Left renal cortex interstitium (tissue), 4 donors: ENCODE measurements at places on chromosomes 12 and 14.

DNA sequence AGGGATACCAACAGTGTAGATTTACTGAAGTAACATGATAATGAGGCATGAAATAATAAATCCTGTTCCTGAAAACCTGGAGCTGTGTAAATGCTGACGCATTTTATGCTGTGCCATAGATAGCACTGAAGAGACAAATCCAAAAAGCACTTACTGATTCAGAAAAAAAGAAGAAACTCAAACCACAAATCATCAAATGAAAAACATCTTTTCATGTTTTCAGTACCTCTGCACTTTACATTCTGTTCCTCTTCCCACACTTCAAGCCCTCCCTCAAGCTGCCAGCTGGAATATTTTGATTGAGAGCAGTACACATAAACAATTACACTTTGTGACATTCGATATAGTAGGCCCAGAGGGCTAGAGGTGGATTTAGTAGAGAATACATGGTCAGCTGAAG lies 362.3 kb downstream of the NAV3 start:
- no peak for DNase-seq

- DNase-seq: no peak
Measured at GRCh38 chr12:74801625-74802024, 264.0 kb downstream of the ATXN7L3B start.

- DNase-seq: no peak
Measured at GRCh38 chr14:99592394-99592793, 11.6 kb downstream of the CCDC85C start.

DNA sequence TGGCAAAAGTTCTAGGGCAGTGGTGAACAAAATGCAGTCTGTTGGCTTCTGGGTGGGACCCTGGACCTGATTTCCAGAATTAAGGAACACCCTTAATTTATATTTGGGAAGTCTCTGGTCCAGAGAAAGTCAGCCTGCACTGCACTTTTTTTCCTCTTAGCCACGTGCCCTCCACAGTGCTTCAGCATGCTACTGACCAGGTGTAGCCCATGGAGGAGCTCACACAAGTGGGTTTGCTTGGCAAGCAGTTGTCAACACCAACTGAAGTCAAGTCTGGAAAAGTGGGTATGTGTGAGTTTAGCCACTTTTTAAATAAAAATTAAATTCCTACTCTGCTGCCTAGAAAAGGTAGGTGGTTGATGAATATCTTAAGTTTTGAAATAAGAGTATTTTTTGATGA lies 111.3 kb downstream of the DAAM1 start:
- DNase-seq: no peak

DNA sequence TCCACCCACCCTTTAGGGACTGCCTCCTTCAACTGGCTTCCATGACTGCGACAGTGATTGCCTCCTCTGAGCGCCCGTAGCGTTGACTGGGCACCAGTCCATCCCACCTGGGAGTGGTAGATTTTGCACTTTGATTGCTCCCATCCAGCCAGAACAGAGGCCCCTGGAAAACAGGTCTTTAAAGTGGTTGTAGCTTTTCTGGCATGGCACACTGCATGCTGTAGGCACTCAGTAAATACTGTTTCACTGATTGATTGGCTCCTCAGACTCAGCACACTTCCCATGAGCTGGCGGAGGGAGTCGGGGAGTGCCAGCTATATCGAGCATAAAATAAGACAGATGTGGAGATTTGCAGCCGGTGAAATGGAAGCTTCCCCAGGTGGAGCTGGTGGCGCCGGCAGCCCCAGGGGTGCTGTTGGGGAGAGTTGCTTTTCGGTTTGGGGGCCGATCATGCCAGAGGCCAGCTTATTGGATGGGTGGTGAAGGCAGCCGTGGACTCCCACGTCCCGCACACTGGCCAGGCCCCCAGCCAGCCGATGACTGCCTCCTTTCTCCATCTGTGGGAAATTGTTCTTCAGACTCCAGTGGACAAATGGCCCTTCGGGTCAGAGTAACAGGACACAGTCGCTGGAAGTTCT lies 200.2 kb downstream of the TSPAN9 start:
- no peak for DNase-seq

DNA sequence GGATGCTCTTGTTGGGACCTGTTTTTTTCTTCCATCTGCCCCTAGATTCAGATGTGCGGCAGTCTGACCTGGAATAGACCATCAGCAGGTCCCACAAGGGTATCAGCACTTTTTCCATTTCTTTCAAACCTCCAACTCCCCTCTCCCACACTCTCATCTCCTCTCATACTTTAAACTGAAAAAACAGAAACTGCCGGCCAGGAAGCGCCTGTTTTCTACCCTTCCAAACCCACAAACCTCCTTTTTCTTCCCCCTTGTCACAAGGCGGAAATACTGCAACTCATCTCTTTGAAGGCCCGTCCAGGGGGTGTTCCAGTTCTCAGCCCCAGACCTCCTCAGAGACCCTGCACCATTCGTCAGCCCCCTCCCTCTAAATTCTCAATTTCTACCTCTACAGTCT lies 62.5 kb upstream of the FKBP4 start:
- DNase-seq: no peak

DNA sequence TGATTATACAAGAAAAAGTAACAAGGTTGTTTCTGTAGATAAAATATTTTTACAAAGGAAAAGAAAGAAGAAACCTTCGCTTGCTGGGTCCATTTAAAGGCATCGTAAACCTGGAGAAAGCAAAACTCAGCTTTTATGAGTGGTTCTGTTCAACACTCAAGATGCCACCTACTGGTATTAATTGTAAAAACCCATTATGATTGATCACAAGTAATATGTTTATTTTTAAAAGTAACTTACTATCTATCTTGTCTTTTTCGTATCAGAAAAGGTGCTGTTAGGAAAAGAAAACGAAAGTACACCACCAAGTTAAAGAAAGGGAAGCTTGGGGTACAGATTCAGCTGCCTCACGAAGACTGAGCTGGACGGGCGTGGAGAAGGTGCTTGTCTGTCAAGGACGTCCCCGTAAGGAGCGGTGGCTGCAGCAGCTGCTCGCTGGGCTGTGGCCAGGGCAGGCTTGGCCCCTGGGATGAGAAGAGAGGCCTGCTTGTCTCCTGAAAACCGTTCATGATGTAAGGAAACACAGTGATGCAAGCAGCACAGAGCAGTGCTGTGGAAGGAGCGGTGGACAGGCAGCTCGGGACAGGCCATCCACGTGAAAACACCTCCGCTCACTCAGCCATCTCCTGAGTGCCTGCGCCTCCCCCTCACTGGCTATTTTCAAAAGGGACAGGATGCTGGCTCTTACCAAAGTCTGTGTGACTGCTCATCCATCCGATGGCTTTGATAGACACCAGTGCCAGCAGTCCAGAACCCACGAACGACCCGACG lies 25.0 kb downstream of the SLC15A4 start:
- DNase-seq: no peak

DNA sequence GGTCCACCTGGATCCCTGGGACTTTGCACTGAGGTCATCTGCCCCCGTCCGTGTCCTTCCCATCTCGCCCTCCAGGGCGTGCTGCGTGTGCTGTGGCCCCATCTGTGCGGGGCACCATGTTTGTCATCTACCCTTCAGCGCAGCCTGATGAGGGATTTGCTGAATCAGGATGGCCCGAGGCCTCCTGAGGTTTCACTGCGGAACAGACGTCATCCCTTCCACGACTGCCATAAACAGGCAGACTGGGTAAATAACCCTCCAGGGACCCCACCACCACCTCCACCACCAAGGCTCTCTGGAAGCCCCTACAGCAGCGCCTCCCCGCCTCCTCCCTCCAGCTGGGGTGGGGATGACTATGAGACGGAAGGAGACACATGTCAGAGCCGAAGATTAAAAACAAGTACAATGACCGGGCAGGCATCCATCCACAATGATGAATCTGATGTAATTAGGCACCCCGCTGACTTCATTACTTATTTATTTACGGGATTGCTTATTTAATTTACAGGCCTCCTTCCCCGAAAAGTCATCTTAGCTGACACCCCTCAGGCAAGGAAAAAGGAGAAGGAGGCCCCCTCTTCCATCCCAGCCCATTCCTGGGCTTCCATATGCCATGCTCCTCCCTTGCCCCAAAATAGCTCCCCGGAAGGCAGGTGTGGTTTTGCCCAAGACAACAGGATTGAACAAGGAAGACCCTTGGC lies 39.4 kb downstream of the NCOR2 start:
- no peak for DNase-seq
